ENCODE measurements at places on chromosomes 5 and 9.

DNA sequence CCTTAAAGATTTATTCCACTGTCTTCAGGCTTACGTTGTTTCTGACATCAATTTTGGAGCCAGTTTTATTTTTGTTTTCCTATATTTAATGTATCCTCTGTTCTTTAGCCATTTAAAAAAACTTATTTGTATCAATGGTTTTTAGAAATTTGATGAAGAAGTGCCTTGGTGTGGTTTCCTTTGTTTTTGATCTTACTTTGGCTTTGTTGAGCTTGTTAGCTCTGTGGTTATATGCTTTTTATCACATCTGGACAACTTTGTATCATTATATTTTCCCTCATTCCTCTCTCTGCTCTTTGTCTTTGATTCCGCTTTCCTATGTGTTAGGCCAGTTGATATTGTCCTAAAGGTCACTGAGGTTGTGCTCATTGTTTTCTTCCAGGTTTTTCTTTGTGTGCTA, 58.5 kb downstream of the SPIN1 start:
- no peak for DNase-seq

DNA sequence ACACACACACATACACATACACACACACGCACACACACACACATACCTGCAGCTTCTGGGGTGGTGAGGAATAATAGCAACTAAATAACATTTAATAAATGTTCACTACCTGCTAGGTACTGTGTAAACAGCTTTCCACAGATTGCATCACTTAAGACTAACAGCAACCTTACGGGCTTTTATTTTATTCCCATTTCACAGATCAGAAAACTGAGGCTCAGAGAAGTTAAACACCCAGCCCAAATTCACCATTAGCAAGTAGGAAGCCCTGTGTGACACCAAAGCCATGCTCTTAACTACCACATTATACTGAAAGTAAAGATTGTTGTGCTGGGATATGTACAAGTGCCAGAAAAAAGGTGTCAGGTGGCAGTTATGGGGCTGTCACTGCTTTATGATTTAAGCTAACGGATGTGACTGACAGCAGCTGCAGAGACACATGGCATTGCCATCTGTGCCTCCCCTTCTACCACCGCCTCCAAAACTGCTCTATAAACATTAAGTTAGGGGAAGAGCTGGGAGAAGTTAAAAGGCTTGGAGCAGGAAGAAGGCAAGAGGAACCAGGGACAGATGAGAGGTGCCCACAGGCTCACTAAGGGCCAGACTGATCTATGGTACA, 13.6 kb downstream of the MTMR12 start:
- no peak for DNase-seq

DNA sequence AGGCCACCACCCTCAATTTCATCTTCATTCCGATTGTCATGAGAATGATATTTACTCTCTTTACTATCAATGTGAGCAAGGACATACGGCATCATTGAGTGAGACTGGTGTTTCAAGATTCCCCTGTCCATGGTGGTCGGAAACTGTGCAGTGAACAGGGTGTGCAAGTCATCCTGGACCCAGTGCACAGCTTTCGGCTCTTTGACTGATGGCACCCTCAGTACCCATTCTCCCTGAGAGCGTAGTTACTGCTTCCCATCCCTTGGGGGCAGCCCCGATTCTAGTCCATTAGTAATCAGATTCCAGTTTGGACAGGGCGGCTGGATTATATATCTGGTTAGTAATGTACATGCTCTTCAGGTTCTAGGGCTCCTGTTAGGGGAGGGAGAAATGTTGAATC, 61.7 kb upstream of the SUB1 start:
- DNase-seq: no peak

DNA sequence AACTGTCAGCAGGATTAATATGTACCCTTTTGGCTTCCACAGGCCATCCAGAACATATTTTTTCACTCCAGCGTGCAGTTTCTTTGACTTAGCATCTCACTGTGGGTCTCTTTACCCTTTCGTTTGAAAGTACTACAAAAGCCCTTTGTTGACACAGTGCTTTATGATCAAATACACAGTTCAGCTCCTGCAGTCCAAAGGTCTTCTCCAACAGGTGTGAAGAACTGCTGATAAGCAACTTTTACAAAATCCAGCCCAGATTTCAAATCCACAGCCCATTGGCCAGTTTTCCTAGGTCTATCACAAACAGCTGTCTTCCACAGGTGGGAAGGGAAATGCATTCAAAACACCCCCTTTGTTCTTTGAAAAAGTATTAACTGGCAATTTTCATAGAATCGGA, 54.8 kb downstream of the MYO10 start:
- no peak for DNase-seq

GRCh38 chr9:27566118-27566517, 7.2 kb downstream of the C9orf72 start:
- no peak for DNase-seq

DNA sequence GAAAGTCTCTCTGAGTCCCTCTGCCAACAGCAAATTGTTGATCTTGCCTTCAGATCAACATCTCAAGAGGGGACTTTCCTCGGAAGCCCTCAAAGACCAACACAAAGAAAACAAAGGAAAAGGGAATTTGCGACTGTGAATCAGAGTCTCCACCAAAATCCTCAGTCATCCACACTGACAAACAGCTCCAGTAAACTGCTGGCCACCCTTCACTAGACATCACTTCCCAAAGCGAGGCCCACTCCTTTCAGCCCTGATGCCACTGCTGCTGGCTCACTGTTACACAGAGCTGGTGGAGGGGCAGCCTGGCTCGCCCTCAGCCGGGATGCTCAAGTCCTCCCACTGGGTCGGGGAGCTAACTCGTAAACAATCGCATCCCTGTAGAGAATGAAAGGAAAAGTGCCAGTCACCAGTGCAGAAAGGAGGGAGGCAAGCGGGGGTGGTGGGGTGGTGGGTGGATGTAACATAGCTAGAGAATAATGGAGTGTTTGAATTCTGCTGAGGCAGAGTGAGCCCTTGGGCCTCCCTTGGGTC, 1.3 kb downstream of the FGF1 start:
- DNase-seq: no peak

DNA sequence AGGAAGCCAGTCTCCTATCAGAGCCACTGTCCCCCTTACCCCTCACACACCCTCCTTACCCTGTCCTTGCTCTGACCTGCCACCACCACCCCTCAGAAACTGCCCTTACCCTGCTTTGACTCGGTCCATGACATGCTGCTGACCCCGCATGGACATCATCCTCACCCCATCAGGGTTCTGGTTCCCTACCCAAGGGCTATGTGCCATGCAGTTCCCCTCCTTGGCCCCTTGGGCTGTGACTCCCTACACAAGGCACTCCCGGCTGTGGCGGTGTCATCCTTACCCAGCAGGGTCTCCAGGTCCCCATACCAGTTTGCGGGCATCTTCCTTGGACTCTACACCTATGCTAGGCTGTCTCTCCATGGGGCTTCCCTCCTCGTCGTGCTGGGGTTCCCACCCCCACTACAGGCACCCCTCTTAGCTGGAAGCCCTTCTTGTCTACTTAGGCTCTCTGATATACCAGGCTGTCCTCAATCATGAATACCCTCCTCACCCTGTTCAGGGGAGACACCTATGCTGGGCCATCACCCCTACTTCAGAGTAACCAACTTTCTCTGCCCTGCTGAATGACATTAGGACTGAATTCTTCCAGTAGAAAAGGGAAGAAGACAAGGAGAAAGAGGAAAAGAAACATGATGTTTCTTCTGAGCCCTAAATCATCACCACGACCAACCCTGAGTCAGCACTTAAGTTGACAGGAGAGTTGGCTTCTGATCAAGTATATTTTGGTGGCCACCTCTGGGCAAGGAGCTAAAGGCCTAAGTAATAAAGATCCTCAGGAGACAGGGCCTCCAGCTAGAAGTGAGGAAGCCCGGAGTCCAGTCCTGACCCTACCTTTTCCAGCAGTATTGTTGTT, 115.2 kb downstream of the GCNT1 start:
- no peak for DNase-seq

GRCh38 chr9:132456241-132456640, 46.2 kb downstream of the CFAP77 start:
- DNase-seq: no peak

Data from stimulated activated CD4-positive, alpha-beta T cell treated with anti-CD3 and anti-CD28 coated beads, Interleukin-4, amount 100 ng/mL, for 4 hours (primary cell).